ENCODE measurements at places on chromosomes 5 and 9.

GRCh38 chr5:61953913-61954312 lies 352.1 kb upstream of the KIF2A start:
- DNase-seq = no peak

GRCh38 chr5:159850160-159850559 lies 66.1 kb upstream of the ADRA1B start:
- DNase-seq = no peak

- no peak for DNase-seq
Observed at GRCh38 chr9:74526215-74526614, 29.1 kb downstream of the RORB start.

GRCh38 chr9:135890190-135891026 lies 16.9 kb downstream of the CAMSAP1 start:
- DNase-seq = no peak

GRCh38 chr5:132263548-132264261 lies 6.2 kb downstream of the PDLIM4 start:
- DNase-seq = no peak
